ENCODE measurements at places on chromosomes 4 and X.

DNA sequence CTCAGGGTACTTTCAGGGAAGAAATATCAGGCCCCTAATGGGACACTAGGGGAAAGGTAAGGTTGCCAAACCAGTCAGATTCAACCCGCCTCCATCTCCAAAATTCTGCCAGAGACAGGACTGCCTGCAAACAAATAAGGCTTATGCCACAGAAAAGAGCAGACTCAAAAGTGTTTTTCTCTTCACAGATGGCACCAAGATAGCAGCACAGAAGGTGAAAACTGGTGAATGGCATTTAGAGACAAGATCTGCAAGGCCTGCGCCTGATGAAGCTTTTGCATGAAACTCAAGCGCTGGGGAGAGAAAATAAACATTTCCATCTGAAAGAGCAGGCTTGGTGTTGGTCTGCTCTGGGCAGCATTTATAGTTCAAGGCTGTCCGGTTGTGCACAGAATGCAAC lies 27.9 kb downstream of the AMOT start:
- DNase-seq = no peak

- DNase-seq = peak; percentile 83
These were observed 126.5 kb downstream of the KIT start for GRCh38 chr4:54784161-54784671.

DNA sequence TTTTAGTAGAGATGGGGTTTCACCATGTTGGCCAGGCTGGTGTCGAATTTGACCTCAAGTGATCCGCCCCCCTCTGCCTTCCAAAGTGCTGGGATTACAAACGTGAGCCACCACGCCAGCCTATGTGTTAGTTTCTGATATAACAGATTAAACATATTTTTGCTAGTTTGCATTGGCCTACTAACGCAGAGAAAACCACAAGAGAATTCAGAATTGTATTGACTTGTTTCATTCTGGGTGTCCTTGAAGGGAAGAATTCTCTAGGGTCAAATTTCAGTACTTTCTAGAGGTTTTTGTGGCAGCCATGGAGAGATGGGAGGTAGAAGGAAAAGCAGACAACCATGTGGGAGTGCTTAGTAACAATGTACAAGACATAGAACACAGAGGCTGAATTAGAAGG lies 46.1 kb upstream of the BMPR1B start:
- no peak for DNase-seq

DNA sequence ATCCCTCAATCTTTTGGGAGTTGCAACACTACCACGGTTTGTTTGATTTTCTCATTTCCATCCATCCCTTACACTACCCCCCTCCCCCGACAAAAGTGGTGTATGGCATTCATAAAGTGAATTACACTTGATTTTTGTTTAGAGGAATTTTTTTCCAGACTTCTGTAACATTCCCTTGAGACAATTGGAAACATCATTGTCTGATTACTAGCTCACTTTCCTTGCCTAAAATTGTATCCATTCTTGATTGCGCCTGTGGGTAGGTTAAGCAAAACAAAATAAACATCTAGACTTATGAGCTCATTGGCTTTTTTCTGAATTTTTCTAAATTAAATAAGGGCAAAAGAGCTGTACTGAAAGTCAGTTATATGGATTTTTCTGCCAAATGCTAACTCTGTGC lies 3.5 kb downstream of the GPC3 start:
- peak; percentile 46 for DNase-seq

DNA sequence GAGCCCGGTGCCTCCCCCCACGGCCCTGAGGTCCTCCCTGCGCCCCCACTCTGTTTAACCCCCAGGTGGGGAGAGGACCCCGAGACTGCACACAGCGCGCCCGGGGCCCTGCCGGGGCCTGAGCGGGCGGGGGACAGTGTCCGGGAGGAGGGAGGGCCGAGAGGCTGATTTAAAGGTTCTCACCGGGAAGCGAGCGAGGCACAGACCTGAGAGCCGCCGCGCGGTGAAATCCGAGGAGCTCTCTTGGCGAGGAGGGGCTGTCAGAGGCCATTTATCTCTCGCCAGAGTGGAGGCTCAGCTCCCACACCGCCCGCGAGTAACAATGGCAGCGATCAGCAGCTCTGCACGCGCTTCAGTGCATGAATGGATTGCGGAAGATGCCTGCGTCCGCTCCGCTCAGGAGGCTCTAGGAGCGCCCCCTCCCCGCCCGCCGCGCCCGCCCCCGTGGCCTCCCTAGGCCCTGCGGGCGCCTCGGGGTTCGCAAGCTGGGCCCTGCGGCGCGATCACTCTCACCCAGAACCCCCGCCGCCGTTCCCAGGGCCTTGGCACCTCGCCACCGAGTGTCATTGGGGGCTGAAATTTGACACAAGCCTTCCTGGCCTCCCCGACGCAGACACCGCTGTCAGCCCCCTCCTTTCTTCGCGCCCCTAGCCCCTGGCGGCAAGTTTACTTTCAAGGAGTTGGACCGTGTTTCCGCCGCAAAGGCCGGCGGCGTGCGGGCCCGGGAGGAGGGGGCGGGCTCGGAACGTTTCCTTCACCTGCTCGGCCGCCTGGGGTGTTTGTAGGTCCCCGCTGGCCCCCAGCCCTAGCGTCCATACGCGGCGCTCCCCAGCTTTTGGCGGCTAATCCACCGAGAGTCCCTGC lies 48.7 kb upstream of the BCOR start:
- peak; percentile 81 for DNase-seq

- no peak for DNase-seq
These were observed 217.3 kb downstream of the CHRDL1 start for GRCh38 chrX:110578270-110578669.

- peak; percentile 59 for DNase-seq
These were observed 212.9 kb downstream of the FAT4 start for GRCh38 chr4:125527681-125528080.

GRCh38 chr4:122826553-122827257 lies at the start of gene FGF2:
Gene FGF2 (plus strand): TSS chr4:122826831. CDS start chr4:122827175, 344 bp downstream.
- peak; percentile 91 for DNase-seq

DNA sequence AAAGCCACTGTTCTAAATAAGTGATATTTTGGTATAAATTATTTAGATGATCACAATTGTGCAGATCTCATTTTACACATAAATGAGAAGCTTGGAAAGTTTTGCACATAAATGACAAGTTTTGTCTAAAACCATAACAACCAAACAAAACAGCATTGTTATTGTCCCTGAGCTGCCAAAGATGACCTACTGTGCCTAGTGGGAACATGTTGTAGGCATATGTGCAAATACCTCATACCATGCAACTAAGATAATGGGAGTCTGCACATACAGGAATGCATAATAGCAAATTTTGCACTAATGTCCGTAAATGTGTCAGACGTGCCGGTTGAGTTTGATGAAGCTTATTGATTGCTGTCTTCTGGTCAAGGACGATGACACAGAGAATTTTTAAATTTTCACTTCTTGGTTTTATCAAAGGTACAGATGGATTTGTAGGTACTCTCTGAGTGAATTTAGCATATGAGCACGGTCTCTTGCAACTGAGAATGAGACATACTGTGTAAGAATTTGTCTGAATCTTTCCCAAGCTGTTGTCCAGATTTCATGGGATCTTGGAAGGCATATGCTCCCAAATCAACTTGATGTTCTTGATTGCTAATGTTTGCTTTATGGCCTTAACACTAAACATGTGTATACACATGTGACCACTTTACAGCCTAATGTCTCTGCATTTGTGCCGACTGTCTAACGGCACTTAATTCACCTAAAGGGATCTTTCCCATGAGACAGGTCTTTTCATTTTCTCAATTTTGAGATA lies 1133.5 kb downstream of the FAT4 start:
- peak; percentile 36 for DNase-seq

DNA sequence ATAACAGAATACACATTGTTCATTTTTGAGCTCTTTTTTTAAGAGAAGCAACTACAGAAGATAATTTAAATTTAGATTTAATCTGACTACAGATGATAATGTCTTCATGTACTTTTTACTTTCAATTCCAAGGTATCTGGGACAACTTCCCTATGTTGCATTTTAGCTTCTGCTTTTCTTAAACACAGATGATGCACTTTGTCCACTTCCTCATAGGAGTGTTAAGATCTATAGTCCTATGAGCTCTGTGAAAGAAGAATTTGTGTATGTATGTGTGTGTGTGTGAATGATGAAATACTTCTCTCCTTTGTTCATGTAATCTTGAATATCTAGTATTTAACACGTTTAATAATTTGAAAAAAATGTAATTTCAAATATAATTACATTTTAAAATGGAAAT lies 5.3 kb upstream of the FHIP1A start:
- no peak for DNase-seq

GRCh38 chrX:635428-636090 lies 5.0 kb downstream of the SHOX start:
- DNase-seq = peak; percentile 62

GRCh38 chrX:150338615-150339014 lies 24.5 kb upstream of the MAMLD1 start:
- DNase-seq = no peak

GRCh38 chr4:42845586-42845985 lies 46.9 kb upstream of the GRXCR1 start:
- DNase-seq = no peak

DNA sequence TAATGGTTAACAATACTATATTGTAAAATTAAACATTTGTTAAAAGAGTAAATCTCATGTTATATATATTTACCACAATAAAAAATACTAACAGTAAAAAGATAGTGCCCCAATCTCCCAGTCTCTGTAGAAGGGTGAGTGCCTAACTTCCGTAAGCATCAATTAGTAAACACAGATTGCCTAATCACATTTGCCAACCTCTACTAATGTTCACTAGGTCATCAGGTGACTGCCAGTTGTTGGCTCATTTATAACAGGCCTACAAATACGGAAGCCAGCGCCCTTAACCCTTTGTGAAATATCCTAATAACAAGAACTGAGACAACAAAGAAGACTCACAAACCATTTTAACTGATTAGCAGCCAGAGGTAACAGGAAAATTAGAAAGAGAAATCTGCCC lies 345.1 kb downstream of the INPP4B start:
- no peak for DNase-seq

GRCh38 chr4:181592221-181592745 lies 650.9 kb upstream of the TENM3 start:
- no peak for DNase-seq

DNA sequence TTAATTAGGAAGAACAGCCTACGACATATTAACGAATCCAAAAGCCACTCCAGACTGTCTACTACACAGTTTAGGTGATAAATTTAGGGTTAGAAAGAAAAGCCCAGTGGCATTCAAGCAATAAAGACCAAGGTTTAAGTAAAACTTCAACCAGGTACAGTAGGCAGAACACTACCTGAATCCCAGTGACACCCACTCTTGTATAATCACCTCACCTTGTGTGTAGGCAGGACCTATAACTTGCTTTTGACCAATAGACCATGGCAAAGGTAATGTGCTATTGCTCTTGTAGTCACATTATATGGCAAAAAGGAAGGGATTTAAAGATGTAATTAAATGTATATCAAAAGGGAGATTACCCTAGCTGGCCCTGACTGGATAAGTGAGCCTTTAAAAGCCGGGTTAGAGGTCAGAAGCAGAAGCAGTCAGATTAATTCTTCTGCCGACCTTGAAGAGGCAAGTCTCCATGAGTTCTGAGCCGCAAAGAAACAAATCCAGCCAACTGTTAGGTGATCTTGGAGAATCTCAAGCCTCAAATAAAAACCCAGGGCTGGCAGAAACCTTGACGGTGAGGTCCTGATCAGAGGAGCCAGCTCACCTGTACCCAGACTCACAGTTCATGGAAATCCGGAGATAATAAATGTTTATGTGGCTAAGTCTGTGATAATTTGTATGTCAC lies 8.8 kb downstream of the FSTL5 start:
- no peak for DNase-seq

DNA sequence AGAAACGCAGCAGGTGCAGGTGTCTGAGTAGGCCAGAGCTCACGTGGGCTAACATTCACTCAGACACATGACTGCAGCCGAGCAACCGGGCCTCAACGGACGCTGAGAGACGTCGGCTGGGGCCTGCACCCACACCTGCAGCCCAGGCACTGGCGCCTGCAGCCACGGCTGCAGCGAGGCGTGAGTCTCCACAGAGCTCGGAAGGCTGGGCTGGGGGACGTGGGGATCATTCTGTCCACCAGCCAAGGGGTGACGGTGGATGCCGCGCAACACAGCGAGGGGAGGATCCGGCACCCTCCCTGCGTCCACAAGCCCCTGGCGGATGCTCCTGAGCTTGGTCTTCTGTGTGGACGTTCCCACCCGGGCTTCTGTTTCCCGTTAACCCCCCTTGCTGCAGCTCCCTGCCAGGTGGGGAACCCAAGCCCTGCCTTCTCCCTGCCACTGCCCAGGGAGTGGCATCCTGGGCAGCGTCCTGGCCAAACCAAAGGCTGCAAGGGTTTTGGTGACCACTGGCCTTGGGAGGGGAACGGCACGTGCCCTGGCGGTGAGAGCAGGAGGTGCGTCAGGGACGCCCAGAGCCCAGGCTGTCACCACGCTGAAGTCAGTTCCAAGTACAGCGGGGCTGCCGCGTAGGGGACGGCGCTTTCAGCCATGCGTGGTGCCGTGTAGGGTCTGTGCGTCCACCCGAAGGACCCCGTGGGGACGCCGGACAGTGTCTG lies 16.3 kb downstream of the PPP2R3B start:
- peak; percentile 32 for DNase-seq

GRCh38 chr4:73213916-73214653 lies 44.5 kb downstream of the ANKRD17 start:
- no peak for DNase-seq

DNA sequence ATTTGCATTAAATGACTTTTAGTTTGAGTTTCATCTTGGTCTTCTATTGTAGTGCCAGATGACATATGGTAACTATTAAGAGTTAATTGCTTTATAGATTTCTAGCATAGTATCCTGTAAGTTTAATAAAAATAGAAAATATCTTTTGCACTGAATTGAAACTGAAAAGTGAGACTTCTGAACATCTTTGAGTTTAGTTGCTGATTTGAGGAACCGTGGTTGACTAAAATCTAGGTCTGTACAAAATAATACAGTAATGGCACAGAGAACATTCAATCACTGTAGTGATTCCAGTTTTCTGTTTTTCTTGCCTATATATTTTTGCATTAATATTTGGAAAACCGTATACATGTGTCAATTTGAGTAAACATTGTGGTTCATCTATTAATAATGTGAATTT lies 60.7 kb downstream of the SPATA4 start:
- DNase-seq = no peak

DNA sequence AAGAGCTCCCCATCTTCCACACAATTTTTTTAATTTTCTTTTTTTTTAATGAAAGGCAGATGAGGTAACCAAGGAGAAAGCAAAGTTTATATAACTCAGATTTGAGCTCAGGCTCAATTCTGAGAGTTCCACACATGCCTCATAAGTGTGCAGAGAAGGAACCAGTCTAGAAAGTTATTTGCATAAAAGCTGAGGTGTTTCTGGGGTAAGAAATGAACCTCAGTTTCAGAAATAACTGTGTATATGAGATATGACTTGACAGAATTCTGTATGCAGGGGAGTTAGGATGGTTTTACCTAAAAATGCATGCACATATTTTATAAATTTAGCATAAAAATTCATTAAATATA lies 51.3 kb downstream of the DTHD1 start:
- DNase-seq = no peak

- DNase-seq = no peak
These were observed 106.5 kb downstream of the EFNB1 start for GRCh38 chrX:68935362-68935761.

Data from eye (tissue), 1 donor.